Mammary epithelial cell (primary cell): ENCODE measurements at places on chromosomes 13 and 19. TPM values are rescaled to one million over a fixed set of nuclear protein-coding genes. Genes with fewer than 3 reads are reported as not detected.

The MKNK2 gene
- total RNA-seq: 91.7 TPM

The OR10H1 gene
- not detected in 2 replicates for total RNA-seq

The ZNF557 gene
- 8.4 and 8.6 TPM in 2 replicates for total RNA-seq

The PEG3 gene
- 3.2 TPM for total RNA-seq

The PCDH20 gene
- total RNA-seq: not detected in 2 replicates

The LRP3 gene
- 9.2 and 12.1 TPM in 2 replicates for total RNA-seq

The STXBP2 gene
- 82.0 and 103 TPM in 2 replicates for total RNA-seq

The LGI4 gene
- 0.42 TPM in 1 of 2 replicates, not detected in the other for total RNA-seq

The RAB3A gene
- 0.33 TPM for total RNA-seq

The ANO8 gene
- 3.5 TPM for total RNA-seq

The KIR3DL1 gene
- total RNA-seq: not detected in 2 replicates

The ZIM2 gene
- not detected for total RNA-seq

The ERCC2 gene
- total RNA-seq: 17.7 TPM

The CSNK1G2 gene
- 63.5 TPM for total RNA-seq

The UBE2L5 gene
- total RNA-seq: not detected

The LIPE gene
- total RNA-seq: 1.7 TPM

The KANK2 gene
- total RNA-seq: 5.7 and 19.4 TPM in 2 replicates

DNA sequence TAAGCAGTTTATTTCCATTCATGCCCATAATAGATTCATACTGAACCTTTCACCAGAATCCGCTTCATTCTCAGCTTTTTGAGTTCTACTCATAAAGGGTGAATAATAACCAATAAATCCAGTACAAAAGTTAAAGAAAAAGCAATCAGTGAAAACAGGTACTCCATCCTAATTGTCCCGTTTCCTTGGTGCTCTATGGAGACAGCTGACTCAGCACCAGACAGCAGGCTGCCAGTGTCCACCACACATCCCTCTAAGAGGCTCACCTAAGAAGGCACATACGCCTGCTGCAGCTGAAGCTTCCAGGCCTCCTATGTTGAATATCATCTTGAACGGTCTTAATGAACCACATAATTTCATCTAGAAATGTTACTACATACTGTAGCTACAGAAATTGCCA is 27.3 kb downstream of the MYO16 start:
- DNase-seq: no peak

GRCh38 chr19:1118999-1119398 is 15.2 kb downstream of the GPX4 start:
- DNase-seq: no peak

- DNase-seq: no peak
Measured at GRCh38 chr19:7337380-7338194, 11.2 kb upstream of the ARHGEF18 start.

- DNase-seq: no peak
Measured at GRCh38 chr13:112822851-112823250, 133.0 kb downstream of the ATP11A start.

DNA sequence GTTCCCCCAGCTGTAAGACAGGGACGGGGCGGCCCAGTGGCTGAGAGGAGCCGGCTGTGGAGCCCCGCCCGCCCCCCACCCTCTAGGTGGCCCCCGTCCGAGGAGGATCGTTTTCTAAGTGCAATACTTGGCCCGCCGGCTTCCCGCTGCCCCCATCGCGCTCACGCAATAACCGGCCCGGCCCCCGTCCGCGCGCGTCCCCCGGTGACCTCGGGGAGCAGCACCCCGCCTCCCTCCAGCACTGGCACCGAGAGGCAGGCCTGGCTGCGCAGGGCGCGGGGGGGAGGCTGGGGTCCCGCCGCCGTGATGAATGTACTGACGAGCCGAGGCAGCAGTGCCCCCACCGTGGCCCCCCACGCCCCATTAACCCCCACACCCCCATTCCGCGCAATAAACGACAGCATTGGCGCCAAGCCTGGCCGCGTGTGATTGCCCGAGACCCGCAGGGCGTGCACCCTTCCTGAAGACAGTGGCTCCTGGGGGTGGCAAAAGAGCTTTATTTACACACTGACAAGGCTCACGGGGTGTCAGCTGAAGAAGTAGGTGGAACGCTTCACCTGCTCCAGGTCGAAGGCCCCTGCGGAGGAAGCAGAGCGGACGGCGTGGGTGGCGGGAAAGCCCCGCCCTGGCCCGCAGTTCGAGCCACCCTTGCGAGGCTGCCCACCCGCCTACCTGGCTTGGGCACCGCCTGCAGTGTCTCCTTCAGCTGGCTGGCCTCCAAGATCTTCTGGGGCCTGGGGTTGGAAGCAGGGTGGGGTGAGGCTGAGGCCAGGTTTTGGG is 16.4 kb downstream of the POLRMT start:
- no peak for DNase-seq

DNA sequence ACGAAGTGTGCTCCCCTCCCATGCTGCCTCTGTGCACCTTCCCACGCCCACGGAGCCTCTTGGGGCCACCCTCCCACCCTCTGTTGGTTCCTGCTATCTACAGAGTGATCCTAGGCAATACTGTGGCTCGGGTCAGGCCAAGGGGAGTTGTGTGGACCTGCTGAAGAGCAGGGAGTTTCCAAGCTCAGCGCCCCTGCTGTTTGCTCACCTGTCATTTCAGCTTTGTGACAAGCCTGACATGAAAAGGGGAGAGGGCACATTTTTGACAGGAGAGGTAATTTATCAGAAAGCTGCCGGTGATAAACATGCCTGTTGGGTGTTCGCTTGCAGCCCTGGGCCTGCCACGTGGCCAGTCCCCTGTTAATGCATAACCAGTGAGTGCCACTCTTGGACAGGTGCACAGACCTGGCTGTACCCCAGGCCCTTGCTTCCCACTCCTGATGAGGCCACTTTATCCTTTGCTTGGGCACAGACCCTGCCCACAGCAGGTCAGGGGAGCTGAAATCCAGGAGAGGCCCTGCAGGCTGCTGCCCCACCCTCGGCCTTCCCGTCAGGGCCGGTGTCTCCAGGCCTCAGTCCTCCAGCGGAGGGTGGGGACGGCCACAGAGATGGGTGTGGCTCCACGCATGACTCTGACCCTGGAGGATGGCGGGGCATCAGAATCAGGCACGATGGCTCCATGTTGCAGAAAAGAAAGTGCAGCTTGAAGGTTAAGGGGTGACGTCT is 201.5 kb upstream of the GPR12 start:
- DNase-seq: no peak

- peak; percentile 87 for DNase-seq
Measured at GRCh38 chr19:46271481-46272197, 25.2 kb upstream of the HIF3A start.

DNA sequence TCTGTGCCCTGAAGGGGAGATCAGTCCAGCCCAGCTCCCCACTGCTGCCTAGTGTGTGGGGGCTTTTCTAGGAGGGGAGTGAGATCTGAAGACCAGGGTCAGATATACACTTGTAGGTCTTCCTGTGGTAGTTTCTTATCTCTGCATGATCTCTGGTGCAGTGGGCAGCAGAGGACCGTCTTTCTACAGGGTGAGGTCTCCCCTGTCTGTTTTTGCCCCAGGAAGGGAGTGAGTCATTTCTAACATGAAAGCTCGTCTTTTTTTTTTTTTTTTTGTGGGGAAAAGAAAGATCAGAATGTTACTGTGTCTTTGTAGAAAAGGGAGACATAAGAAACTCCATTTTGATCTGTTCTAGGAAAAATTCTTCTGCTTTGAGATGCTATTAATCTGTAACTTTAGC is 8.8 kb upstream of the ZNF808 start:
- DNase-seq: no peak

DNA sequence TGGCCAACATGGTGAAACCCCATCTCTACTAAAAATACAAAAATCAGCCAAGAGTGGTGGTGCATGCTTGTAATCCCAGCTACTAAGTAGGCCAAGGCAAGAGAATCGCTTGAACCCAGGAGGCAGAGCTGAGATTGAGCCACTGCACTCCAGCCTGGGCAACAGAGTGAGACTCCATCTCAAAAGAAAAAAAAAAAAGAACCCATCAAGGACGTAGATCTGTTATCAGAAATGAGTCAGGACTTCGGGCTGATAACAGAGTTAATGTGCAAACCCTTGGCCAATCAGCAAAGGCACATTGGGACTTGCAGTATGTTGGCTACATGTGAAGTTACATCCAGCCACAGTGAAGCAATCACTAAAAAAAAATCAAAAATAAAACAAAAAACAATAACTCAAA is 4.8 kb upstream of the LGALS7B start:
- DNase-seq: no peak

- DNase-seq: peak; percentile 46
Measured at GRCh38 chr13:76822698-76823267, 63.4 kb downstream of the KCTD12 start.

DNA sequence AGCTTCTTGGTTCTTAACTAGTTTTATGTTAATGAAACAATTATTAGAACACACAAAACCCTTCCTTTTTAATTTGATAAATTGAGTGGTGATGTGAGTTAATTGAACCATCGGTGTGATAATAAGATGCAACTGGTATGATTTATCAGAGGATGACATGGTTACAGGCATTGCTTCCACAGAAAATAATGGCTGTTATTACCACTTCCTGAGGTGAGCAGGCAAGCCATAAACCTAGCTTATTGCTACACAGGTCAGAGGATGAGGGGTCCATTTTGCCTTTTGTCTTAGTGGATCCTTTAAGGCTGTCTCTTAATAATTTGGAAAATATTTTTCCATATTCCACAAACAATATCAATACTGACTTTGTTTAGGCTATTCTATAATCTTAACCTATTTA is 226.6 kb upstream of the EDNRB start:
- no peak for DNase-seq

GRCh38 chr19:11735375-11735774 is 3.4 kb downstream of the ZNF823 start:
- peak; percentile 32 for DNase-seq

DNA sequence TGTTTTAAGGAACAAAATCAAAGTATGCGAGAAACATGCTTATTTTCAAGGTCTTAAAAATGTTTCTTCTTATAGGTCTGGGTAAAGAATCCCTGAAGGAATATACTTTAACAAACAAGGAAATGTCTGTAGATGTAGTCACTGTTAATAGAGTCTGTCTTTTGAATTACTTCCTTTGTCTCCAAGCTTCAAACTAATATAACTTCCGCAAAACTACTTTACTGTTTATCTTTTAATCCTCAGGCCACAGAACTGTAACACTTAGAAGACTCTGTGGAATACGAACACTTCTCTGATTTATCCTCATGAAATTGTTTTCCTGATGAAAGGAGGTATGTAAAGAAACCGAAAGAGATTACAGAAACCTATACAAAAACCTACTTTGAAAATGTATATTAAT is 316.0 kb downstream of the PCDH9 start:
- DNase-seq: no peak

DNA sequence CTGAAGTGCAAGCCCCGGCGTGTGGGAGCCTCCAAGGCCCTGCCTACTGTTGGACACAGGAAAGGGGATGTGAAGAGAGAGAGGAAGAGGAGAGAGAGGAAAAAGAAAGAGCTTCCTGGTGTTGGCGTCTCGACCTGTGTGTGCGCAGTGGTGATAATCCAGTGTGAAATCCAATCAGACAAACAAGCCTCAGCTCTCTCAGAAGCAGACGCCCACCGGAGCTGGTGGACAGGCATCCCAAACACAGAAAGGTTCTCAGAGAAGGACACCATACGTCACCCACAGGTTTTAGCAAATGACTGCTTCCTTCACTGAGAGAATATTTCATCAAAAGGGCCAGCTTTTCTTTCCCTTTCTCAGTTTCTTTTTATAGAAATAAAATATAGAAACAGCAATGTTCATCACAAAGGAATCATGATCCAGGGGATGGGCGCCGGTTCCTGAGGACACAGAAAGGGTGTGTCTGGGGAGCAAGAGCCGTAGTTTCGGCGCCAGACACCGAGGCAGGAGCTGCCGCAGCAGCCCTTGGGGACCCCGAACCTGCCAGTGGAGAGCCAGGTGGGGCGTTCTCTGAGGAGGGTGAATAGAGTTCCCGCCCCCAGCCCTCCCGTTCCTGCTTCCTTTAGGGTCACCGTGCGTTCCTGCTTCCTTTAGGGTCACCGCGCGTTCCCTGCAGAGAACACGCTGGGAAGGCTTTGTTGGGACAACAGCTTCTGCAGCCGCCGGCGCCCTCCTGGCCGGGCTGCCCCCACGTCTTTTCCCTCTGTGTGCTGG is 145.8 kb upstream of the SOX1 start:
- DNase-seq: no peak

GRCh38 chr19:47427241-47428176 is 8.2 kb upstream of the MEIS3 start:
- DNase-seq: peak; percentile 43

- DNase-seq: no peak
Measured at GRCh38 chr13:99974939-99975561, 3.5 kb upstream of the ZIC5 start.

DNA sequence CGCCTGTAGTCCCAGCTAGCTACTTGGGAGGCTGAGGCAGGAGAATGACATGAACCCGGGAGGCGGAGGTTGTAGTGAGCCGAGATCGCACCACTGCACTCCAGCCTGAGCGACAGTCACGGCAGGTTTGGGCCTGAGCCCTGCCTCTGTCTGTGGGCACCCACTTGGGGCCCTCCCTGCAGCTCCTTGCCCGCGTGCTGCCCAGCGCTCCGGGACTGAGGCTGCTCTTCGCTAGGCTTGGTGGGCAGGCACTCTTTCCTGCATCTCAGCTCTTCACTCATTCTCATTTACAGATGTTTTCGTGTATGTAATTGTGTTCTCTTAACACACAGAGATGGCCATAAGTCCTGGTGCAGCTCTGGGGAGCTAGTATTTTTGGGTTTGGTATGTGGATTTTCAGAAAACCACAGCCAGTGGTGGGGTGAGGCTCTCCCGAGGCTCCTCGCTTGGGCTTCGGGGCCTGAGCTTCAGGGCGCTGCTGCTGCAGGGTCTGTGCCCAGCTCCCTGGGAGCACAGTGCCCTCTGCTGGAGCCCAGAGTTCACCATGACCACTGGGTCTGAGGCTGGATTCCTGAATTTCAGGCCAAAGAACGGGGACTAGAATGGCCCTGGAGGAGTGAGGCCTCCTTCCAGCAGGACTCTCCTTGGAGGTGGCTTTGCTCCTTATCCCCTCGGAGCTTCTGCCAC is 15.2 kb downstream of the UPF1 start:
- peak; percentile 59 for DNase-seq

- DNase-seq: no peak
Measured at GRCh38 chr19:16518061-16518460, 21.9 kb downstream of the C19orf44 start.

- DNase-seq: no peak
Measured at GRCh38 chr13:37791699-37792098, 77.9 kb downstream of the TRPC4 start.

- DNase-seq: no peak
Measured at GRCh38 chr19:49801966-49802661, 11.0 kb downstream of the FUZ start.

DNA sequence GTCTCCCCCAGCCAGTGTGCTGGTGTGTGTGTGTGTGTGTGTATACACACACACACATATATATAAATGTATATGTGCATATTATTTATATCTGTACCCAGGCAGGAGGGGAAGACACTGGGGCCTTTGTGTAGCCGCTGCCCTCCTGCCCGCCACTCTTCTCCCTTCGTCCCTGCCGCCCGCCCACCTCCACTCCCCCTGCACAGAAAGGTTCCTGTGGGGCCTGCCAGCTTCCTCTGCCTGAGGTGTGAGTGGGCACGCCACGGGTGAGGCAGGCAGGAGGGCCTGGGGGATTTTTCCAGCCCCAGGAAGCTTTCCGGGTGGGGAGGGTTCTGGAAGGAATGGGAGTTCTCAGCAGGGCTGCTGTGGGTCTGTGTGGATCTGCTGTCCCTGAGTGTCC is 6.9 kb downstream of the IRF2BP1 start:
- DNase-seq: no peak
